Activated naive CD4-positive, alpha-beta T cell treated with anti-CD3 and anti-CD28 coated beads for 36 hours (primary cell): ENCODE measurements at places on chromosomes 11 and 22. TPM values are rescaled to one million over a fixed set of nuclear protein-coding genes. Genes with fewer than 3 reads are reported as not detected.
A peak's percentile ranks its signal among the peaks of the same experiment; 100 is the strongest.

DNA sequence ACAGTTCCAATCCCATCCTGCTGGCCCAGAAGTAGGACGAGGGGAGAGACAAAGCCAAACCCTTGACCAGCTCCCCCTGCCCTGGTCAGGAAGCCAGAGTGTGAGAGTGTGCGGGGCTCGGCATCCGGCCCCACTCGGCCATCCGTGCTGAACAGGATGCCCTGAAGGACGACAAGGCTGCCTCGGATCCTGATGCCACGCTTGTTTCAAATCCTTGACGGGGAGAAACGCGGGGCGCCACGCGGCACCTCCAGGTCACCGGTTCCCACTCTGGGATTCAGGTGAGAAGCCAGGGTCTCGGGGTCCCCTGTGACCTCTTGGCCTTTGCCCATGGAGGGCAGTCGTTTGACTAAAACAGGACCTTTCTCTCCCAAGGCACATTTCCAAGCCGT, 167.8 kb downstream of the BRD1 start:
- no peak overlapping the region for H3K4me3 ChIP-seq
- no peak overlapping the region for H3K27ac ChIP-seq
- H3K4me1 ChIP-seq = peaks cover 27% of the 10 kb centered on the region

- H3K27me3 ChIP-seq = no peaks in the 10 kb centered on the region
- H3K27ac ChIP-seq = no peak overlapping the region
- peaks cover 9% of the 10 kb centered on the region for H3K4me1 ChIP-seq
Measured at GRCh38 chr11:9563196-9563730, 10.2 kb upstream of the WEE1 start.

GRCh38 chr11:46112961-46113607, 8.2 kb downstream of the PHF21A start:
- H3K27me3 ChIP-seq = no peaks in the 10 kb centered on the region
- no peaks in the 10 kb centered on the region for H3K36me3 ChIP-seq
- H3K27ac ChIP-seq = no peak overlapping the region
- no peak overlapping the region for H3K4me3 ChIP-seq

DNA sequence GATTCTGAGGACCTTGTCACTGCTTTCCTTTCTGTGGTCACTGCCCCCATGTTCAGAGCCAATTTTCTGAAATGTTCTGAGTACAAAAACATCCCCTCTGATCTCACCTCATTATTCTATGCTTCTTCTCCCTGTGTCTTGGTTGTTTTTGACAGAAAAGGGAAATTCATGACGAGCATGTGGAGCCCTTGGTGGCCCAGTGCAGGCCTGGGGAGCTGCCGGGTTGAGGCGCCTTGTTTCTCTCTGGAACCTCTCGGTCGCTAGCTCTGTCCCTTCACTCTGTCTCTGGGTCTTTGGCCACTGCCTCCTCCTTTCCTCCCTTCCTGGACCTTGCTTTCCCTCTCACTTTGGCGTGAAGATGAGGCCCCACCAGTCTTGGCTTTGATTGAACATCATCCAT, 63.0 kb upstream of the THY1 start:
- H3K36me3 ChIP-seq = no peaks in the 10 kb centered on the region
- no peak overlapping the region for H3K4me3 ChIP-seq
- no peak for DNase-seq
- H3K27me3 ChIP-seq = peaks cover 5% of the 10 kb centered on the region
- H3K4me1 ChIP-seq = no peaks in the 10 kb centered on the region

GRCh38 chr11:64482588-64482987, 108.4 kb upstream of the SLC22A12 start:
- H3K4me1 ChIP-seq = no peaks in the 10 kb centered on the region
- H3K36me3 ChIP-seq = no peaks in the 10 kb centered on the region
- H3K4me3 ChIP-seq = no peak overlapping the region
- H3K27me3 ChIP-seq = peaks cover 3% of the 10 kb centered on the region
- no peak overlapping the region for H3K27ac ChIP-seq

DNA sequence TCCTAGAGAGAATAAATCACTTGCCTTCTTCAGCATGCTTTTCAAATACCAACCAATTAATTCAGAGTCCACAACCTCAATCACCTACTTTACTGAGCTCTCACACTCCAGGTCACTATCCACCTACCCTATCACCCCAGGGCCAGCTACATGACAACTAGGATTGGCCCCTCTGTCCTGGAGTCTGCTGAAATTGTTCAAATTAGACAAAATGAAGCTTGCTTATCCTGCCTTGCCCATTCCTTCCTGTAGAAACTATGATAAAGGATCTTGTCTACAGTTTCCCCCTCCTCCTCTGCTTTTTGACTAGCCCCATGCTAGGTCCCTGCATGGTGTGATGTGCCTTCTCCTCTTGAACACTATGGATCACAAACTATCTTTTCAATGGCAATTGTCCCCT, 94.5 kb downstream of the JRKL start:
- no peaks in the 10 kb centered on the region for H3K4me1 ChIP-seq
- peaks cover 9% of the 10 kb centered on the region for H3K27me3 ChIP-seq
- DNase-seq = no peak
- H3K36me3 ChIP-seq = no peaks in the 10 kb centered on the region
- H3K4me3 ChIP-seq = no peak overlapping the region

DNA sequence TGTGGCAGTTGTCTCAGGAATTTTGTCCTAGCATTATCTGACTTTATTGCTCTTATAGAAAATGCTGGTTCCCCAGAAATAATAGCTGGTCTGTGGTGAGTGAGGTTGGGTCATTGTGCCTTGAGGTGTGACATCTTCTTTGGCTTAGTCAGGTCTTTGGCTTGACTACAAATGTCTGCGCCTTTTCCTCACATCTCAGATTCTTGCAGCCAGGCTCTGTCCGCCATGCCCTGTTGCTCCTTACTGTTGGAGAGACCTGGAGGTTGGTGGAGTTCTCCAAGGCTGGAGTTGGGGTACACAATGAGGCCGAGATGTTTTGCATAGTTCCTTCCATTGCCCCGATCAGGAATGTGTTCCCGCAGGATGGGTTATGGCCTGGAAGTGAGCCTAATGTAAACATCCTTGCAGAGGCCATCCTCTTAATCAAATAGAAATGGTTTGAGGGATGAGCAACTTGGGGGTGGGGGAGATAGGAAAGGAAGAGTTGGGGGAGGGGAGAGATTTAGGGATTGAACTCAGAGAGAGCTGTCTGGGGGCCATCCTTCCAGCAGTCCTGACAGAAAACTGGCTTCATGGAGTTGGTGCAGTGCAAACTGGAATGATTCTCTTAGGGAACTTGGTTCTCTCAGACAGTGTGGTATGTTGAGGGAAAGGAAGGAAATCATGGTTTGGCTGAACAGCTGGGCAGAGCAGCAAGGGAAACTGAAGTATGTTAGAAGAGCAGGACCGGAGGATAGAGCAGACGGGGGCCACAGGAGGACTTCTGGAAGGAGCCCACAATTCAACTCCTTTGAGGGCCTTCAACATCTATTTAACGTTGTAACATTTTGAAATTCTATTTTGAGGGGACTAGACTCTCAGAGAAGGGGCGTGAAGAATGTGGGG, 49.9 kb downstream of the ZBTB16 start:
- no peak overlapping the region for H3K4me3 ChIP-seq
- H3K36me3 ChIP-seq = no peaks in the 10 kb centered on the region
- H3K27me3 ChIP-seq = peaks cover 2% of the 10 kb centered on the region
- no peak overlapping the region for H3K27ac ChIP-seq
- no peak for DNase-seq

DNA sequence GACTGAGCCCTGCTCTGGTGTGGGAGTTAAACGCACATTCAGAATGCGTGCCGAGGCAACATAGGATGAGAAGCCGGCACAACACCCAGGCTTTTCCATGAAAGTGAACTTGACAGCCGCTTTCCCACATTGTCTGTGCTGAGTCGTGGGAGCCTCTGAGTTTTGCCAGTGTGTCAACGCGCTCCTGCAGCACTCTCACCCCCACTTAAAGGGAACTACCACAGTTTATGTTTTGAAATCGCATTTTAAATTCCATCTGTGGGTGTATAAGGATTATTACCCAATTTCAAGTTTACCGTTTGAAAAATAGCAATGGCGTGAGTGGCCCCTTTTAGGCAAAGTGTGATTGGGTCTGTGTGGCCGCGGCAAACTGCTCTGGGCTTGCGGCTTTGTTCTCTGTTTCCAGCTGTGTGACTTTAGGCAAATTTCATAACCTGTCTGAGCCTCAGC, 81.5 kb downstream of the FBLN1 start:
- H3K4me1 ChIP-seq = peaks cover 5% of the 10 kb centered on the region
- no peaks in the 10 kb centered on the region for H3K36me3 ChIP-seq
- no peaks in the 10 kb centered on the region for H3K27me3 ChIP-seq
- no peak overlapping the region for H3K4me3 ChIP-seq
- H3K27ac ChIP-seq = no peak overlapping the region

DNA sequence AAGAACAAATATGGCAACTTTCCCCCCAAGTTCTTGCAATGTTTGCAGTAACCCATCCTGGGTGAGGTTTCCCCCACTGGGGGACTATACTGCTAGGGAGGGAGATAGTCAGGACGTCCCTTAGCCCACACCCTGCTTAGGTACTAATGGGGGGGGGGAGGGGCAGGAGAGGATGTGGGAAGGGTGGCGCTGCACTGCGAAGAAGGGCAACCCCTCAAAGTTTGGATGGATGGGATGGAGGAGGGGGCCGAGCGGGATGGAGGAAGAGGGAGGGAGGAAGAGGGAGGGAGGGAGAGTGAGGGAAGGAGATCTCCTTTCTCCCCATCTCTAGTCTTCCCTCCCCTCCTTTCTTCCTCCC, 100.6 kb upstream of the HSD17B12 start:
- H3K27ac ChIP-seq = no peak overlapping the region
- H3K4me3 ChIP-seq = peak overlapping the region; percentile 72
- peaks cover 54% of the 10 kb centered on the region for H3K4me1 ChIP-seq
- H3K36me3 ChIP-seq = no peaks in the 10 kb centered on the region
- H3K27me3 ChIP-seq = peaks cover 91% of the 10 kb centered on the region
- DNase-seq = no peak

DNA sequence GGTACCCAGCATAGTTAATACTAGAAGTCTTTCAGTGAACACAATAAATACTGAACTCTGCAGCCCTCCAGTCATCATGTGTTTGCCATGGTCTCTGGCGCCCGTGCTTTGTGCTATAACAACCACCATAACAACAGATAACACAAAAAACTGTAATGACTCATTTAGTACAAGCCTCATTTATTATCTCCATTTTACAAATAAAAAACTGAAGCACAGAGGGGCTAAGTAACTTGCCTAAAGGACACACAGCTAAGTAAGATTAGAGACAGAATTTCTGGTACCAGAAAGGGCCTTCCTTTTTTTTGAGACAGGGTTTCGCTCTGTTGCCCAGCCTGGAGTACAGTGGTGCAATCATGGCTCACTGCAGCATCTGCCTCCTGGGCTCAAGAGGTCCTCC, 19.5 kb downstream of the RBFOX2 start:
- no peak for DNase-seq
- H3K4me3 ChIP-seq = no peak overlapping the region
- H3K36me3 ChIP-seq = no peaks in the 10 kb centered on the region
- no peak overlapping the region for H3K27ac ChIP-seq
- peaks cover 7% of the 10 kb centered on the region for H3K27me3 ChIP-seq
- no peaks in the 10 kb centered on the region for H3K4me1 ChIP-seq

GRCh38 chr11:61333550-61334433, 764 bp downstream of the TKFC start:
- DNase-seq = no peak
- peak overlapping the region; percentile 94 for H3K27ac ChIP-seq
- H3K4me1 ChIP-seq = peaks cover 68% of the 10 kb centered on the region
- peak overlapping the region; percentile 96 for H3K4me3 ChIP-seq
- no peaks in the 10 kb centered on the region for H3K27me3 ChIP-seq

DNA sequence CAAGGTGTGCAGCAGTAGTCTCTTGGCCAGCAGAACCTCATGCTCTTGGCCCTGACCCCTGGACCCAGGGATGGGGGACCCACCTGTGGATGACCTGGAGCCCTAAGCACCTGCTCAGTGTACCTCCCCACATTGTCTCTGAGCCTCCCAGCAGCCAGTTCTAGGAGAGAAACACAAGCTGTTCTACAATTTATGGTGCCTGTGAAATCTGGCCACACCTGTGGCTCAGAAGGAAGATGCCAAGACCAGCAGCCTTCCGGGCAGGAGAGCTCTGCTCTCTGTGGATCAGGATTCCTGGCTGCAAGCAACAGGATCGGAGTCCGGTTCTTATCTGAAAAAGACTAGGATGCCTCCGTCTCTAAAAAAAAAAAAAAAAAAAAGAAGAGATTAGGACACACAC, 103.6 kb upstream of the ANO1 start:
- no peak overlapping the region for H3K4me3 ChIP-seq
- no peak overlapping the region for H3K27ac ChIP-seq
- DNase-seq = no peak

DNA sequence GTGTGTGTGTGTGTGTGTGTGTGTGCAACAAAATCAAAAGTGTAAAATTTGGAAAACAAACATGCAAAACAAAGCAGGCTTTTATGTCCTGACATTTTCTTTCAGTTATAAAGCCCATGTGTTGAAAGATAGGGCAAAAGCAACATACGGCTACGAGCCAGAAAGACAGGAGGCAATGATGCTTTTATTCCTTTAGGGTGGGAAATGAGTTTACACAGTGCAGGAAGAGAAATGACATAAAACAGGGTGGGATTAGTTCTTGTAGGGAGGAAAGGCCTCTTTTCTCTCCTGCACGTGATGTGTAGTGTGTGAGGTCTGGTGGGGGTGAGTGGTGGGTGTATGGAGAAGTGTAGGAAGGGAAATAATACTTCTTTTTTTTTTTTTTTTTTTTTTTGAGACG, 29.4 kb downstream of the IL18 start:
- no peaks in the 10 kb centered on the region for H3K36me3 ChIP-seq
- H3K27me3 ChIP-seq = no peaks in the 10 kb centered on the region
- no peak overlapping the region for H3K4me3 ChIP-seq
- DNase-seq = no peak
- no peaks in the 10 kb centered on the region for H3K4me1 ChIP-seq

DNA sequence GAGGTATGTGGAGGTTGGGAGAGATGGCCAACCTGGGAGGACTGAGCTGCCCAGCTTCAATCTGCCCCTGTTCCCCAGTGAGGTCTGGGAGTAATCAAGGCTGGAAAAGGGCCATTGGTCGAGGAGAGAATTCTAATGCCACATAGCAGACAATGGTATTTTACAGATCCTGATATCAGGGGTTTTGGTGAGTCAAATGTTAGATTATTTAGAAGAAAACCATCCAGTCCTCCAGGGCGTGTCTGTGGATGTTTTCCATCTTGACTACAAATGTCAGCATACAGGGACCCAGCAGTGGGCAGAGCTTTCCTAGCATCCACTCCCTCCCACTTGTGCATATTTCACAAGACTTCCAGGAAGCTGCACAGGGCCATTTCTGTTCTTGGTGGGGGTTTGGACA, 107.9 kb downstream of the SCN3B start:
- no peaks in the 10 kb centered on the region for H3K27me3 ChIP-seq
- no peak overlapping the region for H3K4me3 ChIP-seq
- no peak for DNase-seq

TRIM51 gene
- total RNA-seq = not detected

SCGB1C1 gene
- total RNA-seq = not detected

CARNS1 gene
- 2.0 TPM for total RNA-seq

OR1S1 gene
- total RNA-seq = not detected

OR8G1 gene
- total RNA-seq = not detected

TMEM191C gene
- total RNA-seq = not detected
